ENCODE measurements at places on chromosomes 2 and 18.

DNA sequence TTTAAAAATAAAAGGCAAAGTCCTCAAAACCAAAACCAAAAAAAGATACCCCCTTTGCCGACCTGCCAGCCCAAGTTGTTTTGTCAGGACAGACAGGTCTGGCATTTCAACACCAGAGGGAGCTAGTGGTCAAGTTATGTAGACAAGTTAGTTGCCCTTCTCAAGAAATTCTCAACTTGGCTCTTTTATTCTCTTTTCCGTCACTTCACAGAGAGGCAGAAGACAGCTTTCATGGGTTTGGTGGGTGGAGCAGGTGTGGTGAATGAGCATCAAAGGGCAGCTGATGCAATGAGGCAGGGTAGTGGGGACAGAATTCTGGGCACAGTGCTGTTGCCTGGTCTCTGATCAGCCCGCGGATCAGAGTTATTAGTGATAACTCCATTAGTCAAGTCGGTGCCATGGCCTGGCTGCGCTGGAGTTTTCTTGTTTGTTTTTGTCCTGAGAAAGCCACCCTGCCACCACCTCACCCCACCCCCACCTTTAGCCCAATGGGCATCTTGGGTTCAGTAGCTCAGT, 303.7 kb upstream of the EPAS1 start:
- DNase-seq: peak; percentile 36

- DNase-seq: no peak
Observed at GRCh38 chr18:46720521-46720920, 36.3 kb downstream of the ST8SIA5 start.

GRCh38 chr2:184504252-184504651, 94.1 kb upstream of the ZNF804A start:
- no peak for DNase-seq

GRCh38 chr2:240886023-240886565, 9.9 kb downstream of the MAB21L4 start:
- no peak for DNase-seq

- DNase-seq: no peak
Observed at GRCh38 chr2:74536166-74536950, 6.6 kb downstream of the HTRA2 start.

- peak; percentile 82 for DNase-seq
Observed at GRCh38 chr2:197804049-197804757, at the start of gene PLCL1. Gene PLCL1, plus strand, starts transcription at chr2:197804593.

- no peak for DNase-seq
Observed at GRCh38 chr18:79912409-79912991, 39.0 kb downstream of the SLC66A2 start.

DNA sequence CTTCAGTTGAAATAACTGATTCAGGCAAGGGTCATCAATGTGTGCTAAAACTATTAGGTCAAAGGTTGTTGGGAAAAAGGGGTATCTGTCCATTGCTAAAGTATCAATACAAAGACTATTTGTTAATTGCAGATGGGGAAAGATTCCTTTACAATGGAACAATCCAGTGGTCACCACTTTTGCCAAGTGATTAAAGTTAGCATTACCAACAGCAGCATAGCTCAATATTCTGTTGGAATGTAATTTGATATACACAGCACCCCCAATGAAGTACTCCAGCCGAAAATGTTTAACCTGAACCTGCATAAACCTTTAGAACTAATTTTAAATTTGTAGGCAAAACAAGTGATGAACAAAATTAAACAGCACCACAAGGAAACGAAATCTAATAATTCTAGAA, 191.0 kb downstream of the TCF4 start:
- no peak for DNase-seq

- no peak for DNase-seq
Observed at GRCh38 chr2:55860832-55861231, 62.8 kb downstream of the EFEMP1 start.

DNA sequence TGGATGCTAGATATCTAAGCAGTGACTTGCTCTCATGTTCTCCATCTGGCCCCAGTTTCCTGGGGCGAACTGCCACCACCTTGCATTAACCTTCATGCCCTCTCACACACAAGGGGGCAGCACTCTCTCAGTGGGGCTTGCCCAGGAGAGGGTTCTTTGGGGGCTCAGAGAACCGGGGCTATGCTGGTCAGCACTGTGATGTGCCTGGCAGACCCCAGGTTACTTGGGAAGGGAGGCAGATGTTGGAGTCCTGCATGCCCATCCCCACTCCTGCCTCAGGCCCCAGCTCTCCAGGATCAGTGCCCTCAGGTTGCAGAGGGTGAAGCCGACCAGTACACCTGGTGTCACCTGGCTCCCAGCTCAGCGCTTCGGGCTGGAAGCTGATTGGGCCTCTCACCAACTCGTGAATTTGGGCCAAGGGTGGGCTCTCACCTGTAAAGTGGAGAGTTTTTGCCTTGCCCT, 396.2 kb upstream of the HS6ST1 start:
- DNase-seq: peak; percentile 14

DNA sequence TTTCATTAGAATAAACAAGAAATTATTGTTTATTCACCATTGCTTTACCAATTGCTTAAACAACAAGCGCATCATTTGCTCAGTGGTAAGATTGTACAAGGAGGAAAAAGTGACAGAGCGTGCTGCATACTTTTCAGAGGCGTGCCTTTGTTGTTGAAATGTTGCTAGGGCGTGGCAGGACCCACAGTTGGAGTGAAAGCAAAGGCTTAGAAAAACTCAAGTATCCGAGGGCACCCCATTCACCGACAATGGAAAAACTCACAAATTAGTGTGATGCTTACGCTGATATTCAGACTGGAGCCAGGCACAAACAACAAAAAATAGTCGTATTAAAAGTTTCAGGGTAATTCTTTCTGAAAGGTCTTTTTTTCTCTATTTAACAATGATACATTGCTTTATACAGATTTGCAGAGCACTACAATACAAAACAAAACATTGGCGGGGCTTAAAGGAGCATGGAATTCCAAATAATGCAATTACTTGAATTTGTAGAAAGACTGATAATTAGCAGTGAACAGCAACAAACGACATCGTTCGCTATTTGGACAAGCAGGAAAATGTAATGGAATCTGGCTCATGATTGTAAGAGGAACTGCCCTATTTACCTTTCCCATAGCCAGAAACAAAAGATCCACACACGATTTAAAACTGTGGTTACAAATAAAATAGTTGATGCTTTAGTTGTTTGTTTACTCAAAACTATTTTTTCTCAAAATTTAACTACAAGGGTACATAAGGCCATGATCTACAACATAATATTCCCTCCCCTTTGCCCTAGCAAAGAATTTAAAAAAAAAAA, 37.8 kb upstream of the RTTN start:
- DNase-seq: no peak

- no peak for DNase-seq
Observed at GRCh38 chr18:56462276-56462675, 176.1 kb downstream of the TXNL1 start.

GRCh38 chr2:191215666-191216065, 29.5 kb upstream of the MYO1B start:
- DNase-seq: no peak

GRCh38 chr2:126877861-126878565, 20.7 kb upstream of the TEX51 start:
- no peak for DNase-seq

GRCh38 chr2:3193443-3194330, 183.9 kb downstream of the EIPR1 start:
- DNase-seq: peak; percentile 84

GRCh38 chr2:17735864-17736263, 17.7 kb downstream of the SMC6 start:
- DNase-seq: no peak

- no peak for DNase-seq
Observed at GRCh38 chr2:55232863-55233657, 572 bp downstream of the RPS27A start.

DNA sequence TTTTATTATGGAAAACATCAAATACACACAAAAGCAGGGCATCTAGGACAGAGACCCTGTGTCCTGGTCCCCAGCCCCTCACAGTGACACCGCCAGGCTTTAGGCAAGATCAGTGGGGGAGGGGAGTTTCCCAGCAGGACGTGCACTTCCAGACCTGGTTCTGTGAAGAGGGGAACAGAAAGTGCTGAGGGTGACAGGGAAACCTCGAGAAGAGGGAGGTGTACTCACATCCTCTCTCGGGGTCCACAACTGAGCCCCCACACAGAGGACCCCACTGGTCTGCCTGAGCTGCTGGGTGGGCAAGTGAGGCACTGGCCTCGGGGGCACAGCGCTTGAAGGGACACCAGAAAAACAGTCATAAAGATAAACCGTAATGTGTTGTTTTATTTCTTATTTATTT, 4.4 kb upstream of the GPR35 start:
- DNase-seq: no peak

All from NCI-H1694 treated with DMSO at 0.1 percent for 48 hours (cell line).